ENCODE measurements at places on chromosomes 12 and 14.

GRCh38 chr12:132308853-132309595 is 20.4 kb downstream of the GALNT9 start:
- no peak for DNase-seq

- no peak for DNase-seq
Measured at GRCh38 chr14:57246933-57247657, 21.6 kb downstream of the EXOC5 start.

- DNase-seq = no peak
Measured at GRCh38 chr12:103599274-103599673, 12.2 kb downstream of the STAB2 start.

DNA sequence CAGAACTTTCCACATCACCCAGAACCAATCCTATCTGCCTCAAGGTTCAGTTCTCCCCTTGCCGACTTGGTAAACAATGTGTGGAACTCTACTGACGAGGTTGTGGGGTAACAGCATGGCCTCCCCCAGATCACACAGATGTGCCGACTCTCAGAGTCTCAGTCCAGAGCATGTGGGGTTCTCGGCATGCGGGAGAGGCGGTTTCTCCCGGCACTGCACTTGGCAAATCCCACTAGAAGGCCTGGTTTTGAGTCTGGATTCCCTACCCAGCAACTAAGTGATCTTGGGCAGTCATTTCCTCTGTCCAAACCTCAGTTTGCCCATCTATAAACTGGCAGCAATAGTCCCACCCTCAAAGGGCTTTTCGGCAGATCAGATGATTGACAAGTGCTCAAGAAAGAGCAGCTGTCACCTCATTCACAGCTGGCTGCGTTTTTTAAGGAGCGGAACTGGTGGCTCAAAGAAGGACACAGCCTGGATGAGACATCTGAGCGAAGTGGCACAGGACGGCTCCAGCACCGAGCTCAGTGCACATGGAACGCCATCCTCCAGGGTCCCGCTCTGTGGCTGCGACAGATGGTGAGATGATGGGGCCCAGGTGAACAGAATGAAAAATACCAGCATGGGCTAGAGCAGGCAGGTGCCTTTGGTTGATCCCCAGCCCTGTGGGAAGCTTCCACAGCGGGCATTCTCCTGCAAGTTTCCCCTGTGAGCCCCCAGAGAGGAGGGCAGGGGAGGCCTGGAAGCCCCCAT is 7.3 kb downstream of the TESC start:
- no peak for DNase-seq

GRCh38 chr14:68636597-68636996 is 156.3 kb downstream of the ZFP36L1 start:
- DNase-seq = no peak

DNA sequence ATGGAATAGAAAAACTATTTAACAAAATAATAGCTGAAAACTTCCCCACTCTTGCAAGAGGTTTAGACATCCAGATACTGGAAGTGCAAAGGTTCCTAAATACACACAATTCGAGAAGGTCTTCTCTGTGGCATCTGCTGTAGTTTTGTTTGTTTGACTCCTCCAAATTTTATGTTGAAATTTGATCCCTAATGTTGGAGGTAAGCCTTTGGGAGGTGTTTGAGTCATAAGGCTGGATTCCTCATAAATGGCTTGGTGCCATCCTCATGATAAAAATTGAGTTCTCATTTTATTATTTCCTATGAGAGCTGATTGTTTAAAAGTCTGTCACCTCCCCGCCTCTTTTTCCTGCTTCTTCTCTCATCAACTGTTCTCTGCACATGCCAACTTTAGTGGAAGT is 182.7 kb downstream of the MYRFL start:
- no peak for DNase-seq

DNA sequence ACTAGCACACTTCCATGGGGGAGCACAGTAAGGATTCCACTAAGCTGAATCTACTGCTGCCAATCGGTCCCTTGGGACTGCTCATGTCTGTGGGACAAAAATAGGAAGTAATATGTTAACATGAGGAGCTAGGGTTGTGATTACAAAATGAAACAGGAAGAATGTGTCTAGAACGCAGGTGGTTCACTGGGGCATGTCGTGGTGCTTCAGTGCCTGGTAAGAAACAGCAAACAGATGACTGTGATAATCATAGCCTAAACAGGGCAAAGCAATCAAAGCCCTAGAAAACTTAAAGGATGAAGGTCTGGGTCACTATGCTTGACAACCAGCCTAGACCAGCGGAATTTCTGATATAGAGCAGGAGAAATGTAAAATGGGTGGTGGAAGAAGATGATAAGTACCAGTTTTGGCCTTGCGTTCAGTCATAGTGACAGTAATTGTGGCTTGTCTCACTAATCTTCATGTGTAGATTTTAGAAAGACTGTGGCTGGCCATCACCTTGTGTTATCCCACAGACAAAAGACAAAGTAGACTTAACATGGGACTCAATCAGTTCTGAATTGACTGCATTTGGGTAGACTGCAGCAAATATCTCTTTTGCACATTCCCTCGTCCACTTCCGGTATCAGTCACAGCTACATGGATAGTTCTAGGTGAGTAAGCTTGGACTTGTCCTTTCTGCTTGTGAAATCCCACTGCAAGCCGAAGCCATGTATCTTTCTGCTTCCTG is 51.4 kb downstream of the WASHC3 start:
- no peak for DNase-seq

- DNase-seq = no peak
Measured at GRCh38 chr12:93582351-93582750, 9.9 kb downstream of the SOCS2 start.

- DNase-seq = no peak
Measured at GRCh38 chr12:109033239-109034196, 12.7 kb upstream of the SVOP start.

- DNase-seq = no peak
Measured at GRCh38 chr12:113702276-113702675, 230.6 kb upstream of the LHX5 start.

All from hindlimb muscle (tissue), 1 donor.